ENCODE measurements at places on chromosomes 4 and X.

GRCh38 chrX:130801901-130802300 is 101.1 kb downstream of the ENOX2 start:
- no peak for DNase-seq

- DNase-seq = no peak
These were observed 205.0 kb upstream of the TET2 start for GRCh38 chr4:104941661-104942062.

- DNase-seq = no peak
These were observed 1592.7 kb downstream of the TECRL start for GRCh38 chr4:62816566-62816965.

- no peak for DNase-seq
These were observed 10.7 kb upstream of the SPCS3 start for GRCh38 chr4:176309046-176309445.

- DNase-seq = no peak
These were observed 951.8 kb upstream of the IGFBP7 start for GRCh38 chr4:58061967-58062366.

DNA sequence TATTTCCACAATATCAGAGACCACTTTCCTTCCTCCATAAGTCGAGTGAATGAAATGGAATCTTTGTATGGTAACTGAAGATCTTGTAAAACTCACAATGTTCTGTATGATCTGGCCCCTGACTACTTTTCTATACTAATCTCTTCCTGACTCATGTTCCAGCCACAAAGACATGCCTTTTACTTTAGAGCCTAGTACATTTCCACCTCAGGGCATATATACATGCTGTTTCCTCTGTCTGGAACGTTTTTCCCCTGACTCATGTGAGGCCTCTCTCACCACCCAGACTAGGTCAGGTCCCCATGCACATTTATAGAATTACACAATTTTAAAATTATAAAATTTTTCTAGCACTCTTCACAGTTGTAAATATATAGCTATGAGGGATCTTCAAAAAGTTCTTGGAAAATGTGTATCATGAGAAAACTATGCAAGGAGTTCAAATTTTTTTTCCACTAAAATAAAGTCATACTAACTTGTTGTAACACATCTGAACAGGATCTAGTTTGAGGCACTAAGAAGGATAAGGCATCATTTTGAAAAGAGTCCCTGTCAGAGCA is 208.8 kb downstream of the SH2D1A start:
- no peak for DNase-seq

DNA sequence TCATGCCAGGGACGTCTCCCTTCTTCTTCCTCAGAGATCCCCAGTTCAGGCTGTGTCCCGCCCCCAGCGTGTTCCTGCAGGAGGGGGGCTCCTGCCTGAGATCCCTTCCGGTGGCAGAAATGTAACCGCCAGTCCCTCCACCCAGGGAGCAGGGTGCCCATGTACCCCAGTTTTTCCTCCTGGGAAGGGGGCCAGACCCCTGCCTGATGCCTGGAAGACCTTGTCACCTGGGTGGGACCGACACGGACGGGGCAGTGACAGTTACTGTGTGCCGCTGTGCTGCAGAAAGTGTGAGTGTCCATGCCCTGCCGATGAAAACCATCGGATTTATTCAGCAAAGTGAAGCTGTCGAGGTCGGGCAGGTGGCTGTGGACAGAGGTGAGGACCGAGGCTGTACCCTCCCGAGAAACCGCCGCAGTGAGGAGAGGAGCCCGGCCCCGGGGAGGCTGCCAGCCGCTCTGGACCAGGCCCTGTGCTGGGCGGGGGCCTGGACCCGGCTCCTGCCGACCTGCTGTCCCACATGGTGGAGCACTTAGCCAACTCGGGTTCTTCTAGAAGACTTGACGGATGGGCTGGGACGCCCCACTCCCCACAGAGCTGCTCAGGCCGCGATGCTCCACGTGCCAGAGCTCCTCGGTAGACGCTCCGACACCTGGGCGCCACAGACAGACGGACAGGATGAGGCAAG is 36.7 kb upstream of the HMX1 start:
- no peak for DNase-seq

DNA sequence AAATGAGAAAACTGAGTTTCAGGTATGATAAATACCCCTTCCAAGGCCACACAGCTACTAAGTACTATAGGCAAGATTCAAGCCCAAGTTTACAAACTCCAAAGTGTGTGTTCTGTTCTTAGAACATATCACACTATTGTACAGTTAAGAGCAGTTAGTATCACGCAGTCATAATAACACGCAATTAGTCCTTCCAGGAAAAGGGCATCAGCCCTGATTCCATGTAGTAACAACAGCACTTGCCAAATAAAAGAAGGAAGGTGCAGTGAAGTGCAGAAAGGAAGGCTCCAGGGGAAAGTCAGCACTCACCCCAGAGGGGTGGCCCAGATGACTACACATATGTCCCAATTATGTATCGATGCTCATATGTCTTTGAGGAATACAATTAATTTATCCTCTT is 4.4 kb downstream of the TASL start:
- no peak for DNase-seq

GRCh38 chr4:118018381-118019145 is 15.7 kb upstream of the NDST3 start:
- no peak for DNase-seq

- DNase-seq = no peak
These were observed 62.5 kb downstream of the SLAIN2 start for GRCh38 chr4:48403779-48404178.
